COR-L47 (cell line): ENCODE measurements at places on chromosomes 1 and 21.

DNA sequence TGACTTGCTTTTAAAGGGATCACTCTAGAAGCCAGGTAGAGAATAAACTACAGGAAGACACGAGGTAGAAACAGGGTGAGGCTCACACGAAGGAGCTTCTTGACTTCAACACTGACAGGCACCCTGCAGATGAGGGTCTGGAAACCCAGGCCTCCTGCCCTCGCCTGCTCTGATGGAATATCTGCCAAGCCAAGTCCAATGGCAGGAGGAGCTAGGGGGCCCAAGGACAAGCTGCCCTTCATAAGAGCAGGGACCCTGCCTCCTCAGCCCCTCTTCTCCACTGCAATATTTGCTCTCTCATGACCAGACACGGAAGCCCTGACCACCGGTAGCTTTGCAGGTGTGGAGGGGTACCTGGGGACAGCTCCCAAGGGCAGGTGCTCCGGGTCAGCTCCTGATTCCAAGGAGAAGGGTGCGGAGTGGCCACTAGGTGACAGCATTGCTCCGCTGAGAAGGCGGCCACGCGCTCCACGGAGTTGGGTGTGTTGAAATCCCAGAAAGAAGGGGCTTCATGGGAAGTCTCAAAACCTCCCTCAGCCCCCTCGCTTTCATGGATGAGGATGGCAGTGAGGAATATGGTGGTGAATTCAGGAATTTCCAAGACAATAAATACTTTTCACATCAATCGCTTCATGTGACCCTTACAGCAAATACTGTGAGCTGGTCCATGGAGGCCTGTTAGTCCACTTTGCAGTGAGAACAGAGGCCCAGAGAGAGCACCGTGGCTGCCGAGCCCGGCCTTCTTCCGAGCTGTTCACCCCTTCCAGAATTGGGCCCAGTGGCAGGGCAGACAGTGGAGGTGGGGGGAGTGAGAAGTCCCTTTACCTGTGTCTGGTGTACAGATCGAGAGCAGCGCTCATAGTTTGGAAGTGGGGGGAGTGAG is 33.2 kb upstream of the PAX7 start:
- peak; percentile 31 for DNase-seq

DNA sequence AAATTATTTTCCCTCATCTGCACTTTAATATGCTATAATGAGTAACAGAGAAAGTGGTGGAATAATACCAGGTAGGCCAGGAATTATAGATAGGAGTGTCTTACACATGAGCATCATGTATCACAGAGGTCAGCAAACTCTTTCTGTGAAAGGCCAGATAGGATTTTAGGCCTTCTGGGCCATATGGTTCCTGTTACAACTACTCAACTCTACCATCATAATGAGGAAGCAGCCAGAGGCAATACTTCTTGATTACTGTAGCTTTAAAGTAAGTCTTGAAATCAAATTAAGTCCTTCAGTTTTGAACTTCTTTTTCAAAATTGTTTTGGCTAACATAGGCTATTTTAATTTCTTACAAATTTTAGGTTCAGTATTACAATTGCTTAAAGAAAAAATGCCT is 32.1 kb upstream of the IGSF3 start:
- DNase-seq = no peak

- DNase-seq = no peak
Observed at GRCh38 chr1:235502601-235503402, 1.4 kb downstream of the B3GALNT2 start.

- no peak for DNase-seq
Observed at GRCh38 chr1:88609051-88609450, 75.0 kb upstream of the PKN2 start.

GRCh38 chr1:68375919-68376318 is 73.8 kb downstream of the RPE65 start:
- DNase-seq = no peak
